Type B pancreatic cell (in vitro differentiated cells): ENCODE measurements at places on chromosomes 16 and 17.

- DNase-seq = no peak
Observed at GRCh38 chr16:28188085-28188916, 23.5 kb downstream of the XPO6 start.

DNA sequence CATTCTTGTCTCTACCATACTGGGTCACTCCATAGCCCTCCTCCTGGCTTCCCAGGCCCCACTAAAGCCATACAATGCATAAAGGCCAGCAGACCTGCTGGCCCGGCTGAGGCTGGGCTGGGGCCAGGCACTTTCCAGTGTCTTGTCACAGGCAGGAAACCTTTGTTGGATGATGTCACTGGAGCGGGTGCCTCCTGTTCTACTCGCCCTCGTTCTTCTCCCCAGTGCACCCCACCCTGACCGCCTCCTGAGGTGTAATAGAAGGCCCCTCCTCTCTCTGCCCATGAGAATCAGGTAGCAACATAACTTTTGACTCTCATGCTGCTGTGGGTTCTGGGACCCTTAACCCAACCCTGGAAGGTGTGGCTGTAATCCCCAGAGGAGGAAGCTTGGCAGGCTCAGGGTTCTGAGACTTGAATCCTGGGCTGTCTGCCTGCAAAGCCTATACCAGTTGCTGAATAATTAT is 54.2 kb upstream of the IL34 start:
- DNase-seq = no peak

DNA sequence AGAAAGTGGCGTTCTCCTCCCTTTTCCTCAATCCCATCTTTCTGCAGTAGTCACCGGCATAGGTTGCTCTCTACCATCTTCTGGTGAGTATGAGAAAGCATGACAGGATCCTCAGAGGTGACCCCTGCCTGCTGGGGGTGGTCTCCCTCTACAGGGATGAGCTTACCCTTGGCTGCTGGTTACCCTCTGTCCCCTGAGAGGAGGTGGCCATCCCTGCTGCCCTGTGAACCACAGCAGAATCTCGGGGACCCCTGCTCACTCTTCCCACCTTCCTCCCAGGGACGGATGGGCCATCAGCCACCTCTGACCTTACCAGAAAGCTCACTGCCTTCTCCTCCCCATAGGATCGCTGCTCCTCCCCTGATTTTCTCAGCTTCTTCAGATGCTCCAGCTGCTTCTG is 7.8 kb downstream of the MEFV start:
- DNase-seq = no peak

- DNase-seq = no peak
Observed at GRCh38 chr16:80836202-80836601, 31.8 kb upstream of the CDYL2 start.

GRCh38 chr16:68936736-68937631 is 93.7 kb downstream of the TANGO6 start:
- no peak for DNase-seq

DNA sequence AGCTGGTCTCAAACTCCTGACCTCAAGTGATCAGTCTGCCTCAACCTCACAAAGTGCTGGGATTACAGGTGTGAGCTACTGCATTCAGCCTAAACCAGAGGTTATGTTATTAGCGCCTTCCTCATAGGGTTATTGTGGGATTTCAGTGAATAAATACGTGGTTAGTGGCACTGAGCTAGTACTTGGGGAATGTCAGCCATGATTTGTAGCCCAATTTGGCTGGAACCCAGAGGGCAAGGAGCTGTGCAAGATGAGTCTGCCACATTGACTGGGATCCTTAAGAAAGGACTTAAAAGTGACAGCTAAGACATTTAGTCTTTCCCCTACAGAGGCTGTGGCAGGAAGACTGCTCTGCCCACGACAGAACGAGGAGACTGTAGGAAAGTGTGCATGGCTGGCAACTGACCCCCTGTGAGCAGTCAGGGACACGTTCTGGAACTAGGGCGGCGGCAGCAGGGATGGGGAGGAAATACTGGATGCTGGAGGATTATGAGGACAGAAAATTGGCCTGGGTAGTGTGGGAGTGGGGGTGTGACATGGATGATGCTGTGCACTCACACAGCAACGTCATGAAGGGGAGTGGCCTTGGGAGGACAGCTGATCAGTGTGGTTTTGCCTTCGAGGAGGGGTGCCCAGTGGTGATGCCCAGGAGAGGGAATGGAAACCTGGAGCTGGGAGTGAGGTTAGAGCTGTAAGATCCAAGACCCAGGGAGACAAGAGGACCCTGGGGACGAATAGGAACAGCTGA is 14.6 kb downstream of the ATP5PD start:
- no peak for DNase-seq

DNA sequence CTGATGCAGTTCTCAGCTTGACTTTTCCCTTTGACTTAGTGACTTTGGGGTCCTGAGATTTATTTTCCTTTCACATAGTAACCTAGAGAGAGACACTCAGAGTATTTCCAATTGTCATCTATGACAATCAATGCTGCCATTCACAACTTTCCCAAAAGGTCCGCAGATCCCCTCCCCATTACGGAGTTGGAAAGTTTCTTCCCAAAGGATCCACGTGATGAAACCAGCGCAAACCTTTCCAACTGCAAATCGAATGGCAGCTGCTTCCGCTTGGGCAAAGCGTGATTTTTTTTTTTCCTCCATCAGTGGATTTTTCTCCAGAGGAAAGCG is 538 bp upstream of the FCSK start:
- no peak for DNase-seq

- no peak for DNase-seq
Observed at GRCh38 chr16:48081656-48082055, 74.1 kb downstream of the ABCC12 start.

- DNase-seq = no peak
Observed at GRCh38 chr17:34798581-34798980, 162.7 kb downstream of the CCT6B start.

DNA sequence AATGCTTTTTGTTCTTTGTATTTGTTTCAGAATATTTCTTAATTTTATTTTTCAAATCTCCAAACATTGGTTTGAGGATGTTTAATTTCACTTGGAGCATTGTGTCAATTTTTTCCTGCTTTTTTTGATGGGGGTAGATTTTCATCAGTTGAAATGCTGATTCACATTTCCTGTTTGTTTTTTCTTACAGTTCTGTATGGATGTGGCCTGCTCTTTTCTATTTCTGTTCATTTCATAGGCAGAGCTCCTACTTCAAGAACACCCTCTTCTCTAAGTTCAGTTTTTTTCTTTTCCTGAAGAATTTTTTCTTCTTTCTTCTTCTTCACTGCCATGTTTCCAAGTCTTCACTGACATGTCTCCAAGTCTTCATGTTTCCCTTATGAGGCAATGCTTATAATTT is 8.8 kb downstream of the MBTD1 start:
- DNase-seq = no peak

DNA sequence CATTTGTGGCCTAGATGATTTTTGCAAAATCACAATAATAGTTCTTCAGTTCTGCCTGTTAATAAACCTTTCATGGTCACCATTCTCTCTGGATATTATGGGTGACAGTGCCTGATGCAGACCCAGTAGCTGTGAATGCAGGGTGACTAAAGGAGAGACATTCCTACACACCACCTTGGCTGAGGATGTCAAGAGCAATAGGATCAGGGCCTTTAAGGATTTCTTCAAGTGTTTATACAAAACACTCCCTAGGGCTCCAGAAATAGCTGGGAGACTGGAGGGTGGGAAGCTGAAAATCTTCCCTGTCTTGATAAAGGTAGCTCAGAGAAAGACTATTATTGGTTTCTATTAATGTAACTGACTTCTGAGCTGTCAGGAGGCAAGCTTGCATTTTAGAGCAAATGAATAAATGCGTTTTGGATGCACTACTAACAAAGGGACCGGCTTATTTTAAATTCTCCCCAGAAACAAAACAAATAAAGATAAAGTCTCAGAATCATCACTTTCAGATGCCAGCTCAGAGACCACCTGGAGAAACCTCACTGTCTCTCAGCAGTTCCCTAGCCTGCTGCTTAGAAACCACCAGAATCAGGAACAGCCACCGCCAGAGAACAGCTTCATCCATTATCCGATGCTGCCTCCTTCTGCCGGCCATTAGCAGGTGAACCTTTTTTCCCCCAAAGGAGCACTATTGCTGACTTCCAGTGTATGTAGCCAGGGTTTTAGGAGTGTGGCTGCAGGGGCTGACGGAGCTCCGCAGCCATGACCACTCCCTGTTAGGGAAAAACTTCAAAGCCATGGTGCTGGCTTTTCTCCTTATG is 171.4 kb upstream of the DYNLRB2 start:
- DNase-seq = no peak

DNA sequence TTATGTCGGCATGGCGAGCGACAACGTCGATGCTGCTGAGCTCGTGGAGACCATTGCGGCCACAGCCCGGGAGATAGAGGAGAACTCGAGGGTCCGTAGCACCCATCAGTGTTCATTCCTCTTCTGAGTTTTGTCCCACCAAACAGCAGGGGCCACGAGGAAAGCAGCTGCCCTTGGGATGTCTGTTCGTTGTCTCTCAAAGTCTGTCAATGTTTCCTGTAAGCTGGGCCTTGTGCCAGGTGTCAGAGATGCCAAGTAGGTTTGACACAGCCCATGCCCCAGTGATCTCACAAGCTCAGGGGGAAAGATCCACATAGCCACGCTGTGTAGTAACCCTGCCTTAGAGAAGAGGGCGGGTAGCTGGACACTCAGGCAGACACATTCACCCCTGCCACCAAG is 22.6 kb downstream of the NTAN1 start:
- DNase-seq = no peak

DNA sequence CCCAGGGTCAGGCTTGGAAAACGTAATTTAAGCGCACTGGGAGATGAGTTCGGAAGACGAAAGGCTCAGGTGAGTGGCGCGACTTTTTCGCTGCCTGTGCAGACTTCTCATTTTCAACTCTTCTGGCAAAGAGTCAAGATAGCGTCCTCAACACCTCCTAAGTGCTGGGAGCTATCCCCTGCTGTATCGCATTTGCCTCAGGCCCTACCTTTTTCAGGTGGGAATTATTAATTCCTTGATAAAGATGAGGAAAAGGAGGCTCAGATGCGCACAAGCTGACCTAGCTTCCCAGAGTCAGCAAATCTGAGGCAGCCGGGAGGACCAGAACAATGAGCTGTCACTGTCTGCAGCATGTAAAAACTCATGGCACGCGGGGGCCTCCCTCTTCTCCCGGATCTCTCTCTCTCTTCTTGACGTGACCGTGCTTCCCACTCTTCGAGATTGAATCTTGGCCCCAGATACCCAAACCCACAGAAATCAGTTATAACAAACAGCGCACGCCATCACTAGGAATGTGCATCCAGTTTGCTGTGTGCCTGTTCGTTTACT is 512 bp upstream of the ADAMTS18 start:
- DNase-seq = no peak

DNA sequence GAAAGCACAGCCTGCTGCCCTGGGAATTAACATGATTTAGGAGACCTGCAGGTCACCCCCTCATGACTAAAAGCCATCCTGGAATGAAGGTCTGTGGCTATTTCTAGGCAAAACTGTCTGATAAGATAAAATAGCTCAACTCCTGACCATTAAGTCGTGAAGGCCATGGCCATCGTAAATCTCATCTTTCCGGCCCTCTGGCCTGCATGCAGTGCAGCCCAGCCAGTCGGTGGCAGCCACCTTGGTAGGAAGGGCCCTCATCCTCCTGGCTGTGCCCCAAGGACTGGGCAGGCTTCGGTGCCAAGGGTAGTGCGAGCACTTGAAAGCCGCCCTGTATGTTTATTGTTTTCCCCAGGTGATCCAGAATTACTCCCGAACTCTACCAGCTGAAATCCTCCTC is 18.2 kb upstream of the MEOX1 start:
- no peak for DNase-seq

DNA sequence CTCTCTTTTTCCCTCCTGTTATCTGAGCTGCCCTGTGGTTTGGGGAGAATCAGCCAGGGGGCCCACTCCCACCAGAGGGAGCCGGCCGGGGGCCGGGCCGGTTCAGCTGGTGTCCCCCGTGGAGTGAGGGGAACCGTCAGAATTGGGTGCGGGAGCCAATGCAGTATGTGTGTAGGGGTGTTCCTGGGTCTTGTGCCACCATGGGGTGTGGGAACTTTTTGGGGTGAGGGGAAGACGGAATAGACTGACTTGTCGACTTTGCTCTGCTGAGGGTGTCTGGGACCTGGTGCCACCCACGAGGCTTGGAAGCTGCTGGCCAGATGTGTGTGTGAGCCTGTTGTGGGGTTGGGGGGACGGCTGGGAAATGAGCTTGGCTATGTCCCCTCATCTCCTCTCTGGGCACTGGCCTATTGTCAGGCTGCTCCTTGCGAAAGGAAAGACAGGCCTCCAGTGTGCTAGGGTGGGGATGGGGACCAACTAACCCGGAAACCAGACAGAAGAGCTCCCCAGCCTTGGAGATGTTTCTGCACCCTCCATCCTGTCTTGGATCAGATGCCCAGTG is 9.9 kb downstream of the RARA start:
- DNase-seq = no peak

DNA sequence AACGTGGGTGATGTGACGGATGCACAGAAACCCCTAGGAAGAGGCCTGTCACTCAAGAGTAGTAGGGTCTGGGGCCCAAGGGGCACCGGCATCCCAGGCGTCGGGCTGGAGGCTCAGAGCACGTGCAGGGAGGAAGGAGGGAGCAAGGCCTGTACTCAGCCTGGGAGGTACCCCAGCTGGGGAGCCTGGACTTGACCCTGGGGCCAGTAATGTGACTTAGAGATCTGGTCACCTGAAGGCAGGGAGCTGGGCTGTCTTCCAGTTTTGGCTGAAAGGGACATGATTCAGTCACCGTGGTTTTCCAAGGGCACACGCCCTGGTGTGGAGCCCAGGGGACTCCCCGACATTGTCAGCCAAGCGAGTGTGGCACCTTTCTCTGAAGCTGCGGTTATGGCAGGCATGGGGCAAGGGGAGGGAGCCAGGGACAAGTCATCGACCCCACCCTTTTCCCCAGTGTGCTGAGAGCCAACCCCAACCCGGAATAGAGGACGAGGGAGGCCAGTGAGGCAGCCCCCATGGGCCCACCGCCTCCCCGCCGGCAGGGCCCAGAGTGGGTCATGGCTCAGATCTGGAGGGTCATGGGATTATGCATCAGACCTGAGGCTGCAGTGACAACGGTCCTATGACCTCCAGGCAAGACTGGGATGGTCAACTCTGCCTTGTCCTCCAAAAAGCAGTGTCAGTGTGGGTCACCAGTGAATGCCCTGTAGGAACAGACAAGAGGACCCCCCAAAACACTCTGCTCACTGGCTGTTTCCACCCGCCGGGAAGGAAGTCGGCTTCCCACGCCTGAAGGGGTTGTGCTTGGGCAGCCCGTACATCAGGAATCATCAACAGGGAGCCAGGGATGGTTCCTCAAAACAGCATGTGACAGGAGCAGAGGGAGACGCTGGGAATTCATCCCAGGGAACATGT is 41.9 kb downstream of the MEAK7 start:
- peak; percentile 55 for DNase-seq

GRCh38 chr16:69566240-69566980 is 644 bp downstream of the NFAT5 start:
- DNase-seq = peak; percentile 71

GRCh38 chr17:37770631-37771518 is 26.0 kb upstream of the HNF1B start:
- no peak for DNase-seq
